ENCODE measurements at places on chromosomes 6 and 20. TPM values are rescaled to one million over a fixed set of nuclear protein-coding genes. Genes with fewer than 3 reads are reported as not detected.

Gene ARMC12
- 0.93 TPM for polyA plus RNA-seq

Gene OPN5
- 0.10 TPM for polyA plus RNA-seq

Gene ANKRD66
- 2.3 TPM for polyA plus RNA-seq

Gene ZC3H12D
- 0.64 TPM for polyA plus RNA-seq

DNA sequence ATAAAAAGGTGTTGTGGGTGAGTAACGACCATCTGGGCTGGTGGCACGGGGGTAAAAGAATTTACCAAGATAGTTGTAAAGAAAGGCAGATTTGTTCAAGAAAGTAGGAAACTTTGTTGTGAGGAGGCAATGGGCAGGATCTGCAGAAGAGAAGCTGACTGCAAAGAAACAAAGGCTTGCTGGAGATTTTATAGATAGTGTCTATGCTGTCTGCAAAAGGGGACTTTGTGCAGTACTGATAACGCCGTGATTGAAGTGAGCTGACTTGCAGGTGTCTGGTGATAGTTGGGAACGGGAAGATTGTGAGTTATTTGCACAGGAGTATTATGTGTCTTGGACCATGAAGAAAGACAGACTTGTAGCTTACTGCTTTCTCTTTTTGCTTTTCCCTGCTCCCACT lies 36.8 kb upstream of the GSTA3 start:
- DNase-seq, result no peak

- no peak for DNase-seq
Measured at GRCh38 chr6:19444481-19444880, 392.7 kb upstream of the ID4 start.

GRCh38 chr6:34044945-34045595 lies 100.8 kb downstream of the GRM4 start:
- DNase-seq, result no peak

- no peak for DNase-seq
Measured at GRCh38 chr6:55049866-55050265, 124.4 kb upstream of the HCRTR2 start.

- DNase-seq, result no peak
Measured at GRCh38 chr6:7467007-7467897, 74.2 kb upstream of the DSP start.

DNA sequence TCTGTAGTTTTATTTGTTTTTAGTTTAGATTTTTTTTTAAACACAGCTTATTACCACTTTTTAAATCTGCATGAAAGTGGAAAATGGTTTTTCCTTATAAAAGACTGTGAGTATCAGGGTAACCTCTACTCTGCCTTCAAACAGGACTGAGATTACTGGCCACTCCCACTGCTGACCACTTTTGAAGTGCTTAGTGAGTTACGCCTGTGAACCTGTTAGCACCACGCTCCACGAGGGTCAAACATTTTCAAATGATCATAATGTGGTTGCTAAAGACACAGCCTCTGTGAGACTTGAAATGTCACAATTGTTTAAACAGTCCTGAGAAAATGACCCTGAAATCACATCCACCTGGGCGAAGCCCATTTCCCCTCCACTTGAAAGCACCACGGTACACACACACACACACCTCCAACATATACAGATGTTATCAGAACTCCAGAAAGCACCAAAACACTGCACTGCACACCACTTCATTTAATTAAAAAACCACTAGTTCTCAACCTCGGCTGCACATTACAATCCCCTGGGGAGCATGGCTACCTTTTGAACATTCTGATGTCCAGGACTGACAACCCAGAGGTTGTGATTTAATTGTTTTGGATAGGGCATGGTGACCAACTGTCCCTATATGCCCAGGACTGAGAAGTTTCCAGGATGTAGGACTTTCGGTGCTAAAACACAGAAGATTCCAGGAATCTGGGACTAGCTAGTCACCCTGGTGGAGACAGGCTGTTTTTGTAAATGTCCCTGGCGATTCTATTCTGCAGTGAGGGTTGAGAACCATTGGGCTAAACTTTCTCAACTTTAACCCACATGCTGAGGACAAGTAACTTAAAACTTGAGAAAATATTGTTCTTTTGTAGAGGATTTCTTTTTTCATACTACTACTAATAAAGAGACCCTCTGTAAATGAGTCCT lies 176.4 kb upstream of the MYLIP start:
- DNase-seq, result no peak

GRCh38 chr6:168671028-168671862 lies 230.3 kb downstream of the SMOC2 start:
- no peak for DNase-seq

- DNase-seq, result no peak
Measured at GRCh38 chr6:38378801-38379200, 260.9 kb downstream of the BTBD9 start.
